GM12891 (cell line): ENCODE measurements at places on chromosomes 1 and 21.

DNA sequence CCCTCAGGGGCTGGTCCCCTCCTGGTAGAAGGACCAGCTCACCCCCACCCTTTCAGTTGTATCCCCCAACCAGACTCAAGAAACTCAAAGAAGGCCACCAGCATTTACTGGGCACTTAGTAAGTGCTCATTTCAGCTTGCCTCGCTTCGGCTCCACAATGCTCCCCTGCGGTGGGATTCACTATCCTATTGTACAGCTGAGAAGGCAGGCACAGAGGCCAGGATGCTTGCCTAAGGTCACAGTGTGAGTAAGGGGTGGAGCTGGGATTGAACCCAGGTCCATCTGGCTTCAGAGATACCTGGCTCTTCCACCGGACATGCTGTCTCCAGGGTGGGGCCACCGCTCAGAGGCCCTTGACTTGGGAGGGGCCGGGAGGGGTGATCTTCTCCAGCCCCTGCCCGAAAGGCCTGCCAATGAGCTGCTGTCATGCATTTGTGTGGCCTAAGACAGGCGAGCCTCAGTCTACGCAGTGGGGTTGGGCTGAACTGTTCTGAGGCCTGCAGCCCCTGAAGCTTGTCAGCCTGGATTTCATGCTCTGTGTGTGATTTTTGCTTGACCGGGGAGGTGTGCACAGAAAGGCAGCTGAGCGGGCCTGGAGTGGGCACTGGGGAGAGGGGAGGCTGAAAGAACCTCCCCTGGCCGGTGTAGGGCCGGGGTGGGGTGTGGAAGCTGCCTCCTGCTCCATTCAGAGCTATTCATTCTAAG is 48.1 kb downstream of the DMRTB1 start:
- no peak for DNase-seq

GRCh38 chr1:44135886-44136285 is 5.5 kb downstream of the KLF18 start:
- DNase-seq: no peak

- no peak for DNase-seq
Measured at GRCh38 chr1:22875241-22875640, 97.4 kb downstream of the LACTBL1 start.

DNA sequence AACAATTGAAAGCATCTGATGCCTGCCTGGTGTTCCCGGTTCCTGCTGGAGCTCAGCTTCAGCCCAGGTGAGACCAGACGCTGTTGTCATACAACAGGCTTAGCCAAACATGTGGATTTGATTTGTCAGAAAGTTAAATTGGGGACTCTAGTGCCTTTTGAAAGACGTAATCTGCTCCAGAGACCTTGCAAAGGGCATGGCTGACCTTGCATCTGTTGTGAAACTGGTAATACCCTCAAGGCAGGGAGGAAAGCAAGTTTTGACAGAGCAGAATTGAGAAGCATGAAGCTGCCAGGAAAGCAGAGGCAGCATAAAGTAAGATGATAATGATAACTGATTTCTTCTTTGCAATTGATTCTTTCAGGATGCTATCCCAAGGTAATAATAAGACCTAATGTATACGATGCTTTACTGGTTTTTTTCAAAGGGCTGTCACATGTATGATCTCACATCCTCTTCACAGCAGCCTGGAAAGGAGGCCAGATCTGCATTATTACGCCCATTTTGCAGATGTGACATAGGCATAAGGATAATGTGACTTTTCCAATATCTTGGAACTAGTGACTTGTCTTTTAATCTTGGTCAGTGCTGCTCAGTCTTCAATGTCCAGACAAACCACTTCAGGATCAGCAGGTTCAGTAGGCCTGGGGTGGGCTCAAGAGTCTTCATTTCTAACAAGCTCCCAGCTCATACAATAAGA is 24.7 kb upstream of the CNN3 start:
- DNase-seq: no peak

DNA sequence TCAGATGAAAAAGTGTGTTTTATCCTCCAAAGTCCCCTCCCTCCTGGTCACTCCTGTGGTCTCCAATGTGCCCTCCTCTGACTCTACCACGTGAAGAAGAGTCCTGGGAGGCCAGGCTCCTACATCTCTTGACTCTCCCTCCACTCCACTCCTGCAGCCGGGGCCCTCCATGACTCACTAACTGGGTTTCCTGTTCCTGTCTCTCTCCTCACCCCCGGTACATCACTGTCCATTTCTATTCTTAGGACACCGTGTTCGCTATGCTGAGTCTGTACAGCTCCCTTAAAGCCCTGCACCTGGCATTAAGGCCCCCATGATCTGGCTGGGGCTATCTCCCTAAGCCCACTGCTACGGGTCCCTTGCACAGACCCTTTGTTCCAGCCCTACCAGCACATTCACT is 93.4 kb downstream of the BCAR3 start:
- no peak for DNase-seq

GRCh38 chr1:17709981-17710380 is 45.2 kb upstream of the ACTL8 start:
- DNase-seq: no peak

- DNase-seq: no peak
Measured at GRCh38 chr1:24735509-24736375, 9.5 kb upstream of the CLIC4 start.

DNA sequence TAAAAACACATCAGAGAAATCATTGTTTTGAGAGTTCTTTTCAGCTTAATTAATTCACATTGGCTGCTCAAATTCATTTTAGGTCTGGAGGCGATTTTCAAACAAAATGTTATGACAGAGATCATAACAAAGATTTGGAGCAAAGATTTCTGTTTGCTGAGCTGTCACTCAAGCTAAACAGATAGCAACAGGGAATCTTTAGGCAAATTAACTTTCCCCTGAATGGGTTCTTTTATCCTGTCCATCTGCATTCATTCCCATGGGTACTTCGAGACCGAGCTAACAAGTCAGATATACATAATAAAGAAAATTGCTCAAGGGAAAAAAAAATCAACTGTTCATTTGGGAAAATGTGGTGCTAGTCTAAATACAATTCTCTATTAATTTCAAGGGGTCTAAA is 30.2 kb upstream of the CA6 start:
- no peak for DNase-seq

GRCh38 chr1:211879475-211879874 is 48.9 kb upstream of the LPGAT1 start:
- DNase-seq: no peak

- DNase-seq: no peak
Measured at GRCh38 chr1:167658574-167659328, 28.7 kb downstream of the RCSD1 start.

- no peak for DNase-seq
Measured at GRCh38 chr1:194280463-194280862, 1094.0 kb upstream of the B3GALT2 start.

DNA sequence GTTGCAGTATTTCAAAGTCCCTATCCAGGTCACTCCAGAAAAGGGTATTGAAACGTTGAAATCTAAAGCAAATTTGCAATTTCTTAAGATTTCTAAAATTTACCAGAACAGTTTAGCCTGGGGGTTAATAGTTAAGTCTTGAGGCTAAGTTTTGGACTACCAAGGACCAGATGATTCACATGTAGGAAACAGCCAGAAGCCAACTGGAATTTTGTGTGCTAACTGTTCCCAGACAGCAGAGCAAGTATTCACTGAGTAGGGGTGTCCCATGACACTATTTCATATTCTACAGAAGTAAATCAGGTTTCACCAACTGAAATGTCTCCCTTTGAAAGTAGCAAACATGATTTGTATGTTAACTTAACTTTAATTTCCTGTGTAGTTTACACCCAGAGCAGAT is 11.5 kb upstream of the C1orf105 start:
- DNase-seq: no peak

- DNase-seq: no peak
Measured at GRCh38 chr21:15562748-15563147, 167.0 kb upstream of the USP25 start.

- no peak for DNase-seq
Measured at GRCh38 chr21:37458669-37459276, 92.2 kb downstream of the DYRK1A start.

- DNase-seq: no peak
Measured at GRCh38 chr1:210445485-210445884, 116.8 kb downstream of the HHAT start.

DNA sequence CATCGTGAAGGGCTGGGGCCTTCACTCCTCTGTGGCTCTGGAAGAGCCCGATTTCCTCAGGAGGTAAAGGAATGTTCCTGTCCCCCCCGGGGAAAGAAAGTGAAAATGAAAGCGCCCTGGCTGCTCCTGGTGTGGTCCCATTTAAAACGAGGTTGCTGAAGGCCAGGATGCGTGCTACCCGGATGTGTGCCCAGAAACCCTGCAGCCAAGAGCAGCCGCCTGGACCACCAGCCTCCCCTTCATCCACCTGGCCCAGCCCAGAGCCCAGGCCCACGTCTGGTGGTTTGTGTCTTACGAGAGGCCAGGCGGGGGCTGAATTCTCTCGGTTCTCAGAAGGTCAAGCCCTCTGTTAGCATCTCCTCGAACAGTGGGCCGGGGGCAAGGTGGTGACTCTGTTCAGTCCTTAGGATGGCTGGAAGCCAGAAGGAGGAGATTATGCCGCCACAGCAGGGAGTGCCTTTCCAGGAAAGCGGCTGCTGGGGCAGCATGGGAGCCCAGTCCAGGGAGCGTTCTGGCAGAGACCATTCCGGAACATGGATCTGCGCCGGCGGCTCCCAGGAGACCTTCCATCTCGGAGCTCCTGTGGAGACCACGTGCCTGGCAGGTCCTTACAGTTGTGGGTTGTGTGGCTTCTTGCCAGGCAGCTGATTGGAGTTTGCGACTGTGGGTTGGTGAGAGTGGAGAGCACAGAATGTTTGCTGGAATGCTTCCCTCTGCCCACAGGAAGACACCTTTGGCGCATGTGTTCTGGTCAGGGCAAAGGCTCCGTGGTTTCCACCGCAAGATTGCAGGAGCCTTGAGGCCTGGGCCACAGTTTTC is 1.4 kb downstream of the GUK1 start:
- DNase-seq: peak; percentile 56

GRCh38 chr1:50452700-50453099 is 29.5 kb upstream of the DMRTA2 start:
- DNase-seq: no peak

DNA sequence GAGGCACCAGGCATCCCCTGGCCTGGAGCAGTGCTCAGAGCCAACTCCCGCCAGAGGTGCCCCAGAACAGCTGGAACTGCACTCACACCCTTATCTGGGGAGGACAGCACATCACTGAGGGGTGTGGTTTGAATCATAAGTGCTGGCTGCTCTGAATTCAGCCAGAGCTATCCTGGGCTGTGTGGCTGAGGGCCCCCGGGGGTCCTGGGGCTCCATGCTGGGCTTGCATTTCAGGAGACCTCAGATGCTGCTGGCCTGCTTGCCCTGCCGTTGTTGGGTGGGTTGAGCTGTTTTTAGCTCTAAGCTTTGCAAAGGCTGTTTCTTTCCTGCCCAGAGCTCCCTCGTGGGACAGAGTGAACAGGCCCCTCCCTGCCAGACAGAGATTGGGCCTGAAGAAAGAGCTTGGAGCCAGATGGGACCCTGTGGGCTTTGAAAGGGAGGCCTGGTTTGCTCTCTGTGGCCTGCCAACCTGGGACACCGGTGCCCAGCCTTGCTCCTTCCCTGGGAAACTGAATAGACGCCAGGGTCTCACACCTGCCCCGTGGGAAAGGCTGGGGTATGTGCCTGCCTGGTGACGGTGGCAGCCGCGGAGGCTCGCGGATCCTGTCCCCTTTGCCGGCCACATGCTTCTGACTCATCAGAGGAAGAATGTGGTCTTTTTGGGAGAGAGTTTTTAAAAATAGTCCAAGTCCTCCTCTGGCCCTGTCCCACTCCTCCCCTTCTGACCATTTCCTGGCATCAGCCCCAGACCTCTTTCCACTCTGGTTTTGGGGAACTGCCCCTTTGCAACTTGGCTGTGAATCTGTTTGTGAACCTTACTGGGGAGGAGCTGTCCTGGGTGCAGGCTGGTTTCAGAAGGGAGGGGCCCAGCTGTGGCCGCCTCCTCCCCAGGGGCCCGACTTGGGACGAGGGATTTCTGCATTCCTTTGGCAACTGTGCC is 30.0 kb downstream of the ARHGEF10L start:
- DNase-seq: no peak
